ENCODE measurements at places on chromosomes 1 and 21. TPM values are rescaled to one million over a fixed set of nuclear protein-coding genes. Genes with fewer than 3 reads are reported as not detected.

GRCh38 chr1:167997037-167997575, 60.2 kb upstream of the MPC2 start:
- DNase-seq = no peak

GRCh38 chr1:207853372-207853757, 57.6 kb downstream of the CD34 start:
- no peak for DNase-seq

DNA sequence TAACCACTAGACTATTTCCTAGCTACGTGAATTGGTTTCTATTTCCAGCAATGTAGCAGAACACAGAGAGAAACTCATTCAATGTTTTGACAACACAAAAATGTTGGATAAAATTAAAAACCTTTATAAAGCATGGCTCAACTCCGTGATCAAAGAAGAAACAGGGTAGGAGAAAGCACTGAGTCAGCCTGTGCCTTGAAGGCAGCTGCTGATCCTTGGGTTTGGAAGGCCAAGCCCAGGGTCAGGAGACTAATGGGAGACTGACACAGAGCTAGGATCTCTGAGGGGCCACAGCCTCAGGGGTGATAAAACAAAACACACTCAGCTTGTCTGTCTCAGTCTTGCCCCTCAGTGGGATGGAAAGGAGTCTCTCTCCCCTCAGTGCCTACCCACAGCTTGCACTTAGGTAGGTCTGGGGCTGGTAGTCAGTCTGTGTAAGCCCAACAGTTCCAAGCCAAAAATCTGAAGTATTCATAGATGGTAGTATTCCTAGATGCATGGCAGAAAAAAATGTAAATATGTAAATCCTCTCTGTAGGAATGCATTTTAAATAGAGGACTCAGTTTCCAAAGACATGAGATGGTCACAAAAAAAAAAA, 53.3 kb downstream of the B3GALNT2 start:
- no peak for DNase-seq

GRCh38 chr1:52474807-52475206, 70.4 kb downstream of the PRPF38A start:
- no peak for DNase-seq

DNA sequence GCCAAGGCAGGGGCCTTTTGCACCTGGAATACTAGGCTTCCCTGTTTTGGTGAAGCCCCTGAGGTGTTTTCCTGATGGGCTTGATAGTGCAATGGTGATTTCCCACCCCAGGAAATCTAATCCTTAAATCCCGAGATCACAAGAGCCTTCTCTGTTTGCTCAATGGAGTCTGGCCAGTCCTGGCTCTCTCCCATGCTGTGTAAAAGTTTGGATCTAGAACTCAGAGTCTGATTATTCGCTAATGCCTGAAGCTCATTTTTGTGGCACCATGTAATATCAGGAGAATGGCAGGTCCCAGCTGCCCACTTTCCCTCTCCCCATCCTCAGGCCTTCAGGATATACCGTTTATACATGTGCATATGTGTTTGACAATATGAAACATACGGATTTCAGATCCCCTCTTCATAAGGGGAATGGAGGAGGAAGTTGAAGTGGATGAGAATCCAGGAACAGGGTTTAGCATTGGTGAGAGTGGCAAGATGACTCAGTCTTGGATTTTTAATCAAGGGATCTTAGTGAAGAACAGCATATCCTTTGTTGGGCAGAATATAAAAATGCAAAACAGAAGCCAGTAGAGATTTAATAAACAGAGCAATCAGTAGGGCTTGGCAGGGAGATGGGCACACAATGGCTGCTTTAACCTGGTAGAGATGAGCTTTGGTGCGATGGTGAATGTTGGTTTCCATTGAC, 62.1 kb downstream of the CLIC6 start:
- DNase-seq = no peak

Gene URB1
- 15.0 TPM for total RNA-seq

DNA sequence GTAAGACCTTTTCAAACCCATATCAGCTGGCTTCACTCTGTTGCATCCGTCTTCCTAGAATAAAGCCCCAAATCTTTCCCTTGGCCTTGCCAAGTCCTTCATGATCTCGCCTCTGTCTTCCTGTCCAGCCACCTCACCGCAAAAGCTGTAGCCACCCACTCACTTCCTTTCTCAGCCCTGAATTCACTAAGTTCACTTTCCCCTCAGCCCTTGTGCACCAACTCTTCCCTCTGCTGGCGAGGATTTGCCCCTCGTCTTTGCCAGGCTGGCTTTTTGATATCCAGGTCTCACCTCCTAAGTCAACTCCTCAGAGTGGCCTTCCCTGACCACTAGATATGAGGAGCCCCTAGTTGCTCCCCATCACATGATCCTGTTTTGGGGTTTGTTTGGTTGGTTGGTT, 3.9 kb upstream of the COL16A1 start:
- no peak for DNase-seq

Gene PRAMEF1
- not detected for total RNA-seq

DNA sequence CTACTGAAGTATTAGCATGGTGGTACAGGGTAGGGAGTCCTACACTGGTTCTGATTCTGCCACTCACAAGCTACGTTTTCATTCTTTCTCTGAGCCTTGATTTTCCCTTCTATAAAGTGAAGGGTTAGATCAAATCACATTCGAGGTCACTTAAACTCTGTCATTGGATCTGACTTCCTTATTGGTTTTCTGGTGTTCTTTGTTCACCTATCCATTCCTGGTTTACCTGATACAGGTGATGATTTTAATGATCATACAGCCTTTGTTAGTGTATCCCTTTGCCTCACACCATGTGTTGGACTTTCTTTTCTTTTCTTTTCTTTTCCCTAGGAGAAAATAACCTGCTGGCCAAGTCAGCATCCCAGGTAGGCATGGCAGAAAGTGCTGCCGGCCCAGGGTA, 74.8 kb downstream of the NOS1AP start:
- no peak for DNase-seq

GRCh38 chr21:38477226-38477625, 21.1 kb downstream of the ERG start:
- DNase-seq = no peak

GRCh38 chr1:119040906-119041305, 52.8 kb upstream of the TBX15 start:
- DNase-seq = no peak

Gene CD101
- 1.3 TPM for total RNA-seq

- DNase-seq = peak; percentile 78
Measured at GRCh38 chr1:6473974-6474814, 8.2 kb upstream of the TNFRSF25 start.

- DNase-seq = no peak
Measured at GRCh38 chr1:118881751-118882150, 106.4 kb downstream of the TBX15 start.

GRCh38 chr1:23843644-23844043, 18.4 kb upstream of the HMGCL start:
- DNase-seq = no peak

- DNase-seq = peak; percentile 44
Measured at GRCh38 chr1:178651742-178652141, 73.3 kb upstream of the RALGPS2 start.

GRCh38 chr1:33971018-33971710, 107.3 kb downstream of the HMGB4 start:
- no peak for DNase-seq

DNA sequence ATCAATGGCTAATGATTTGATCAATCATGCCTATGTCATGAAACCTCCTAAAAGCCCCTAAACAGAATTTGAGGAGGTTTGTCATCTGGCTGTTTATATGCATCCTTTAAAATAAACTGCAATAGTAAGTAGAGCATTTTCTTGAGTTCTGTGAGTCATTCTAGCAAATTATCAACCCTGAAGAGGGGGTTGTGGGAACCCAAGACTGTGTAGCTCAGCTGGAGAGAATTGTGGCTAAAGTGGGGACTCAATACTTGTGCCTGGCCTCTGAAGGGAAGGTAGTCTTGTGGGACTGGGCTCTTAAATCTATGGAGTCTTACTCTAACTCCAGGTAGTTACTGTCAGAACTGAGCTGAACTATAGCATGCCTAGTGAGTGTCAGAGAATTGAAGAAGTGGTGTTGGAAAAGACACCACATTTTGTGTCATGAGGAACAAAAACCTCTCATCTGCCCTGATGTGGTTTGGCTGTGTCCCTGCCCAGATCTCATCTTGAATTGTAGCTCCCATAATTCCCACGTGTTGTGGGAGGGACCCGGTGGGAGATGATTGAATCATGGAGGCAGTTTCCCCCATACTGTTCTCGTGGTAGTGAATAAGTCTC, 402.4 kb downstream of the USH2A start:
- no peak for DNase-seq

DNA sequence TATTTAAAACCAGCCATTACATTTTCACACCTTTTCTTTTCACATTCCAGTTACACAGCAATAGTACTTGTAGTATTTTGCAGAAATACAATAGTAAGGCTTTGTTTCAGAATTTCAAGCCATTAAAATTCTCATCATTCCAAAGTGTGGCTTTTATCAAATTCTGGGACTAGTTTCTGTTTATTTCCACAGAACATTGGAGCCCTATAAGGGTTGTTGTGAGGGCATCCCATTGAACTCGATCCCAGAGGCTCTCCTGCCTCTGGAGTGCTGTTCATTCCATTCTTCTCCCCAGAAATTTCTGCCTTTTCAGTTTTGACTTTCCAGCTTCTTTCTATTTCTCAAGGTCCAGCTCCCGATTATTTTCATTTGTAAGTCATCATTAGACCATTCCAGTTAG, 645.5 kb downstream of the ADGRL2 start:
- no peak for DNase-seq

Gene PROX1
- 6.6 TPM for total RNA-seq

Gene ITGB2
- 111 TPM for total RNA-seq

- DNase-seq = no peak
Measured at GRCh38 chr1:85553416-85554335, 26.9 kb upstream of the CCN1 start.

Gene DFFA
- 33.4 TPM for total RNA-seq

DNA sequence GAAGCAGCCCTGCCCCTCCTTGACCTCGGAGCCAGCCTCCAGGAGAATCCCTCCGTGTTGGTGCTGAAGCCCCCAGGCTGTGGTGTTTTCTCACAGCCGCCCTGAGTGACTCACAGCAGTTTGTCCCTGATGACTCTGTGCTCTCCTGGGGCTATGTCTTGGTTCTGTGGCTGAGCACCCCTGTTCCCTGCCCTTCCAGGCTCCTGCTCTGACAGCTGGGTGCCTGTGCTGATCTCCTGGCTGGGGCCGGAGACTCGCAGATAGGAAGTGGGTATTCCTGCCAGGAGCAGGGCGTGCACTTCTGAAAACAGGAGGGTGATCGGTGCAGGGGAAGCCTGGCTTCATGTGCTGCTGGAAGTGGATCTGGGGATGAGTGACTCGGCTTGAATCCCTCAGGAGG, 34.5 kb downstream of the POFUT2 start:
- DNase-seq = no peak

Gene CXADR
- 34.4 TPM for total RNA-seq

DNA sequence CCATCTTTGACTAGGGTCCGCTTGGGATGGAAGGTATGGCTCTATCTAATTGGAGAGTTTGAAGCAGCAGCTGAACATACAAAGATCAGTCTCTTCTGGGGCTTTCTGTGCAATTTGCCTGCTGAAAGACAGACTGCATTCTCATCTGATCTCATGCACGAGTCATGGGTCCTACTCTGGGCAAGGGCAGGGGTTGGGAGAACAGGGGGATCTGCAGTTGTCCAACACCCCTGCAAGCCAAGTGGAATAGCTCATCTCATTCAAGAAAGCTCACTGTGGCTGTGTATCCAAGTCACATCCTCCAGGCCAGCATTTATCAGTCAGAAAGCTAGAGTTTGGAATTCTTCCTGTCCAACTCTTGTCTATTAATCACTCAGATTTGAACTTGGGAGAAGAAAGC, 177.2 kb upstream of the C8B start:
- DNase-seq = no peak

GRCh38 chr1:24535021-24535424, 20.9 kb upstream of the NCMAP start:
- no peak for DNase-seq

Gene ELF3
- 400 TPM for total RNA-seq

Gene ADGRB2
- total RNA-seq = 3.2 TPM

- DNase-seq = peak; percentile 89
Measured at GRCh38 chr1:25875154-25875855, at the start of gene PAQR7. PAQR7 (minus strand) TSS chr1:25875708; CDS start chr1:25863839, 11,869 bp downstream.

GRCh38 chr1:200890818-200891773, 3.6 kb upstream of the INAVA start:
- peak; percentile 84 for DNase-seq

DNA sequence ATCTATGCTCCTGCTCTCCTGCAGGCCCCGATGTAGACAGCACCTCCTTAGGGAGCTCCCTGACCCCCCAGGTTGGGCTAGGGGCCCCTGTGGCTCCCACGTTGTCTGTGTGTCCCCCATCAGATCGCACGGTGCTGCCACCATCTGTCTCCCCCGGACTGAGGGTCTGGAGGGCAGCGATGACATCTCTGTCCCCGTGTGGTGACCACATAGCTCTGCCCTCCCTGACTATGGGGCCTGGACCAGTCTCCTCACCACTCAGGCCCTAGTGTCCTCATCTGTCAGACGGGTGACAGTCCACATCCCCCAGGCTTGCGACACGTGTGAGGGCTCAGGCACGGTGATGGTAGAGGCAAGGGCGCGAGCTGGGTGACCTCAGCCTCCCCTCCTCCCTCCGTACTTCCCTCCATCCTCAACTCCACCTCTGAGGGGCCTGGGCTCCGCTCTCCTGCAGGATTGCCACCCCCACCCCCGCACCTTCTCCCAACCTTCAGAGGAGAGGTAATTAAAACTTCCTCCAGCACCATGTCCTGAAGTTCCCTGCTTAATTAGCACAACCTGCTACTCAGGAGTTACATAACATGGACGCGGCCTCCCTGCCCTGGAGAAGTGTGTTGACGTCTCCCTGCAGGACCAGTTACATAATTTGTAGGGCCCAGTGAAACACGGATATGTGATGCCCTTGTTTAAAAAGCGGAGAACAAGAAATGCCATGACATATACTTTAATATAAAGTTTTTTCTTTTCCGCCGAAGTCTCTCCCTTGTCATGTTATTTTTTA, 288.2 kb downstream of the PTPRU start:
- peak; percentile 26 for DNase-seq
